ENCODE measurements at places on chromosomes 13 and 19.

DNA sequence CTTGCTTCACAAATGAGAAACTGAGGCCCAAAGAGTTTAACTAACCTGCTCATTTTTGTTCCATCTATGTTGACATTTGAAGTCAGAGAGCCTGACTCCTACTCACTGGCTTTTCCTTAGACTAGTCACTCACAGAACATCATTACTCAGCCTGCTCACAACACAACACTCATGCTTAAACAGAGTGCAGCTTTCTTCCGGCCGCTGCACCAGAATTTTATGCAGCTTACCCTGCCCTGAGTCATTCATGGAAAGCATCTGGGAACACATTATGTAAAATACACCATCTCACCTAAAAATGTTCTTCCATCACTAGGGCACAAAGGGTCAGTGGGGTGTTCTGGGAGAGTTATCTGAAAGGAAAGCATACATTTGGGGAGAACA, 303.4 kb downstream of the SPRY2 start:
- DNase-seq: no peak

DNA sequence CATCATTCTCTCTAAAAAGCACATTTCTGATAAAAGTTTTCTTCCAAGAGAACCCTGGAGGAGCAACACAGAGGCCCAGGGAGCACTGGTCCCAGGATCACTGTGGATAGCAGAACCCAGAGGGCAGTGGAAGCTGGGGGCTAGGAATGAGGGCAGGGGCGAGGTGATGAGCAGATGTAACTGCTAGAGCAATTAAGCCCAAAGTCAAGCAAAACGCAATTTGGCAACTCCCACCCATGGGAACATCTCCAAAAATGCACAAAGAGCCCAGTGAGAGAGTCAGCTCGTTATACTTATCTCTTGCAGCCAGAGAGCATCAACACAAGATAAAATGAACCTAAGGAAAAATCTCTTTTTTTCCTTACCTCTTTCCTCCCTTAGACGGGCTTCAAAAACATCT, 284.2 kb downstream of the TBC1D4 start:
- no peak for DNase-seq

GRCh38 chr13:80884056-80884785, 543.3 kb upstream of the SPRY2 start:
- DNase-seq: no peak

GRCh38 chr19:31596751-31597150, 247.5 kb upstream of the TSHZ3 start:
- DNase-seq: no peak

- DNase-seq: peak; percentile 30
Observed at GRCh38 chr13:39956036-39956435, 300.6 kb downstream of the COG6 start.

DNA sequence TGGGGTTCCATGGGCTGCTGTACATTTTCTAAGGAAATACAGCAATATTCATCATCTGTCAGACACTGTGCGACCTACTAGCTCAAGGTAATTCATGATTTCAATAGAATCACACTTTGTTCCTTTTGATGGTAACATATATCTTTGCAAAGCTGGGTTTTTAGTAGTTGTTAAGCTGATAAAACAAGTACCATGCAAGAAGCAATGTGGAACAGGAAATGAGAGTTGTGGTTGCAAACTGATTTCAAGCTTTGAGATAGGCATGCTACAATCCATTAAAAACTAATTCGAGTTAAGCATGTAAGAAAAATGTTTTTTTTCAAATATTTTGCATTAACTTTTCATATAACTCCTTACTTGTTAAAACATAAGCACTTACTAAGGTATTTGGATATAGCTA, 6.8 kb upstream of the MBNL2 start:
- DNase-seq: peak; percentile 35

DNA sequence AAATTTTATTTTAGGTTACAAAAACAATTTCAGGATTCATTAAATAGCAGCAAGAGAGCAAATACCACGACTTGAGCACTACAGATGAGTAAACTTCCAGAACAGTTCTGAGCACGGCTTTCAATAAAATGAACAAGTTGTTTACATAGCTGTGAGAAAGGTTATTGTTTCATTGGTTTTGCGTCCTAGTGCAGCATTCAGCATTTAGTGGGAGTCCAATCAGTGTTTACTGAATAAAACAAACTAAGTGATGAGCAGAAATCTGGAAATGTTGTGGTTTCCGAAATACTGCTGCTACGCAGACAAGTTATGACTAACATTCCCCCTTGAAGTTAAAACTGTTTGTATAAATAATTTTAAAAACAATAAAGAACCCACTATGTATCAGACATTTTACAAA, 251.5 kb upstream of the STARD13 start:
- no peak for DNase-seq

DNA sequence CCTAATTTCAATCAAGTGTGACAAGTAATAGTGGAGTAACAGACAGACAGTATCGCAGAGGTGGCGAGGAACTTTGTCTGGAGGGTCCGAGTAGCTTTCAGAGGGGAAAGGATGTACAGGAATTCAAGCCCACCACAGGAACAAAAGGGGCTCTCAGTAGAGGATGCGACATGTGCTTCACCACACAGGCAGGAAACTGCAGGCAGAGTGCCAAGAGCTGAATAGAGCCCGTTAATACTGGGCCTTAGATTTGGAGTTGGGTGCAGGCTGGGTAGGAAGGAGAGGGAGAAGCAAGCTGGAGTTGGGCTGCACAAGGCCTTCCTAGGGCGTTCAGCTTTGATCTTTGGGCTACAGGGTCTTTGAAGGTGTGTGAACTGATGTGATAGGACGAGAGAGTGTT, 1.2 kb downstream of the CCDC70 start:
- no peak for DNase-seq

GRCh38 chr13:113915786-113916329, 52.0 kb upstream of the GAS6 start:
- DNase-seq: no peak

- no peak for DNase-seq
Observed at GRCh38 chr19:391726-392374, 17.1 kb downstream of the C2CD4C start.

GRCh38 chr13:86946734-86947133, 724.4 kb upstream of the SLITRK5 start:
- no peak for DNase-seq

DNA sequence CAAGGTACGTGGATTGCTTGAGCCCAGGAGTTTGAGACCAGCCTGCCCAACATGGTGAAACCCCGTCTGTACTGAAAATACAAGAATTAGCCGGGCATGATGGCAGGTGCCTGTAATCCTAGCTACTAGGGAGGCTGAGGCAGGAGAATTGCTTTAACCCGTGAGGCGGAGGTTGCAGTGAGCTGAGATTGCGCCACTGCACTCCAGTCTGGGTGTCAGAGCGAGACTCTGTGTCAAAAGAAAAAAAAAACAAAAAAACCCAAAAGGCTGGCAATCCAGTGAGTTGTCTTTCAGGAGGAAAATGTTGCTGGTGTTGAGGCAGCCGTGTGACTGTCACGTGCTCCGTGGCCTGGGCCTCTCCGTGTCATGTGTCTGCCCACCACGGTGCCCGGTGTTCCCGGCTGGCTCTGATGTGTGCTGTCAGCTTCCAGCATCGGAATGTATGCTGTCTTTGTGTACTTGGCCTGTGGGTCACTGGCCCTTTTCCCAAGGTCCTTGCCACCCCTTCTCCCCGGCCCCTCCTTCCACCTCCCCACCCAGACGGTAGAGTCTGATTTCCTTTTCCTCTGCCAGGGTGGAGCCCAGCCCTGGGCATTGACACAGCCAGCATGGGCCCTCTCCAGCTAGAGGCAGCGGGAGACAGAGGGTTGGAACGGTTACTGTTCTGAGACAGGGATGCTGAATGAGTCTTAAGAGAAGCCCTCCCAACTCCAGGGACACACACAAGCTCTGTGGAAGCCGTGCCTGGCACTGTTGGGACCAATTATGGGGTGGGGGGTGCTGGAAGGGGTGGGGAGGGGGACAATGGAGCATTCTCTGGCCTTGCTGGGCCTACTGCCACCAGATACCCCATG, 7.2 kb upstream of the TUBB4A start:
- no peak for DNase-seq

DNA sequence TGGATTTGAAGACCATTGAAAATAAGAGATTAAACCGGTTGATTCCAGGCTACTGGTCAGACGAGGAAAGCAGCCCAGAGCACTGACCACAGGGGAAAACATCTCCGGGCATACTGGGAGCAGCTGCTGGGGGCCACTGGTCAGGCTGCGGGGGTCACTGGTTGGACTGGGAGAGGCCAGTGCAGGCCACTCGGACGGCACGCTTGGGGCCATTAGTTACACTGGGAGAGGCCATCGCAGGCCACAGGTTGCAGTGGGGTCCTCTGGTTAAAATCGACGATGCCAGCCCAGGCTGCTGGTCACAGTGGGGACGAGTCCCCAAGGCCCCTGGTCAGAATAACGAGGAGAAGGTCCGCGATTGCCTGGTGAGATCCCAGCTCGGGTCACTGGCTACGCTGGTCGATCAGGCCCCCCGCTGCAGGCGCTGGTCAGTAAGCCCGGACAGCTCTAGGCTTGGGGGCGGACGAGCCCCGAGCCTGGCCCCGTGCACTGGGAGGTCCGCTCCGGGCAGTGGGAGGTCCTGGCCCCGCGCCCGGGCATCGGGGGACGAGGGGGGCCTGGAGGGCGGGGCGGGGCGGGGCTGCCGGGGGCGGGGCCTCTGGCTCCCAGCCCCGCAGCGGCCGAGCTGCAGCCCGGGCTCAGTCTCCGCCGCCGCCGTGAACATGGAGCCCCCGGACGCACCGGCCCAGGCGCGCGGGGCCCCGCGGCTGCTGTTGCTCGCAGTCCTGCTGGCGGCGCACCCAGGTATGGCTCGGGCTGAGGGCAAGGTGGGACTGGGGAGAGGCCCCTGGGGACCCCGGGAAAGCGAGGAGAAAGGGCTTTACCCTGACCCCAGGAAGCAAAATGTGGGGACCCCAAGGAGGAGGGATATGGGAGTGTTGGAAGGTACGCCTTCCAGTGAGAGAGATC, at the start of gene BCAM:
Gene BCAM, plus strand, starts transcription at position 641 of the 909 bp plus-strand sequence. Its CDS starts 22 bp downstream, at position 663.
- no peak for DNase-seq

GRCh38 chr13:58852076-58852475, 1220.5 kb downstream of the PCDH17 start:
- DNase-seq: no peak

GRCh38 chr19:52653161-52653560, 15.0 kb upstream of the ZNF83 start:
- no peak for DNase-seq

GRCh38 chr13:79194727-79195126, 211.3 kb downstream of the RBM26 start:
- no peak for DNase-seq

- DNase-seq: no peak
Observed at GRCh38 chr13:94712812-94713560, 641 bp upstream of the SOX21 start.

DNA sequence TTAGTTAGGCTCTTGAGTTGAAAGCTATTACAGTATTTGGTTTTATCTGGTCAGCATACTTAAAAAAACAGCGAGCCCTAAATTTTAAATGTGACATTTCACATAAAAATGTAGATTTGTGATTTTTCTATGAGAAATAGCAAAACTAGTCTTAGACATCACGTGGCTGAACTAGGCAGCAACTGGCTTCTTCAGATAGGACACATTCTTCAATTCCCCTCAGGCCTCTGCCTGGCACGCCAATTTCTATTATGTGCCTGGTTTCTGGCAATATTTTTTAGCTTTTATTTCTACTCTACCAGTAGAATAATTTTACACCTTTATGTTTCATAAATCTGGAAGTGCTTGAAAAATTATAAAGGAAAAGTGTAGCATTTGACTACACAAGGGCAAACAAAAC, 433.7 kb downstream of the DIAPH3 start:
- no peak for DNase-seq

GRCh38 chr13:39516096-39516495, 86.9 kb downstream of the LHFPL6 start:
- no peak for DNase-seq

GRCh38 chr13:23637829-23638228, 67.6 kb downstream of the TNFRSF19 start:
- no peak for DNase-seq

- no peak for DNase-seq
Observed at GRCh38 chr13:99246100-99246499, 12.1 kb downstream of the GPR18 start.

DNA sequence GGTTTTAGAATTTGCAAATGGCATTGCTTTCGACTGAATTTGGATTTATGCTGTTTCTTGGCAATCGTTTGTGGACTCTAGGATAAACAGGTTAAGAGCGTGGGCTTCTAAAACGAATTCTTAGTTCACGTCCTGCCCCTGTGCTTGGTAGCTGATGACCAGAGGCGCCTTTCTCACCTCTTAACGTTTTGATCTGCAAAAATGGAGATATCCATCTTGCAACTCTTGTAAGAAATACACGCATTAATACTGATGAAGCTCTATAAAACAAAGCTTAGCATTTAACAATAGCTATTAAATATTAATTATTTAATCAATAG, 580 bp upstream of the KATNAL1 start:
- no peak for DNase-seq

- no peak for DNase-seq
Observed at GRCh38 chr13:113990321-113990837, 16.5 kb upstream of the C13orf46 start.

Data from CD4-positive, alpha-beta T cell treated with Interleukin-17A for 1 hour (primary cell).